Lung (tissue), 17 donors: ENCODE measurements at places on chromosomes 16 and 17. TPM values are rescaled to one million over a fixed set of nuclear protein-coding genes. Genes with fewer than 3 reads are reported as not detected.

- no peaks in the 10 kb centered on the region for H3K27me3 ChIP-seq
- DNase-seq = no peak
- H3K36me3 ChIP-seq = no peaks in the 10 kb centered on the region
- no peak overlapping the region for H3K4me3 ChIP-seq
Observed at GRCh38 chr16:27448532-27449433, 46.8 kb downstream of the IL21R start.

GRCh38 chr16:55976815-55977214 is 101.6 kb upstream of the CES5A start:
- H3K27ac ChIP-seq = no peak overlapping the region
- H3K4me1 ChIP-seq = no peaks in the 10 kb centered on the region
- H3K4me3 ChIP-seq = no peak overlapping the region
- H3K27me3 ChIP-seq = no peaks in the 10 kb centered on the region

GRCh38 chr16:89113661-89114060 is 20.0 kb downstream of the ACSF3 start:
- no peak for DNase-seq
- no peaks in the 10 kb centered on the region for H3K27me3 ChIP-seq
- H3K4me1 ChIP-seq = no peaks in the 10 kb centered on the region

DNA sequence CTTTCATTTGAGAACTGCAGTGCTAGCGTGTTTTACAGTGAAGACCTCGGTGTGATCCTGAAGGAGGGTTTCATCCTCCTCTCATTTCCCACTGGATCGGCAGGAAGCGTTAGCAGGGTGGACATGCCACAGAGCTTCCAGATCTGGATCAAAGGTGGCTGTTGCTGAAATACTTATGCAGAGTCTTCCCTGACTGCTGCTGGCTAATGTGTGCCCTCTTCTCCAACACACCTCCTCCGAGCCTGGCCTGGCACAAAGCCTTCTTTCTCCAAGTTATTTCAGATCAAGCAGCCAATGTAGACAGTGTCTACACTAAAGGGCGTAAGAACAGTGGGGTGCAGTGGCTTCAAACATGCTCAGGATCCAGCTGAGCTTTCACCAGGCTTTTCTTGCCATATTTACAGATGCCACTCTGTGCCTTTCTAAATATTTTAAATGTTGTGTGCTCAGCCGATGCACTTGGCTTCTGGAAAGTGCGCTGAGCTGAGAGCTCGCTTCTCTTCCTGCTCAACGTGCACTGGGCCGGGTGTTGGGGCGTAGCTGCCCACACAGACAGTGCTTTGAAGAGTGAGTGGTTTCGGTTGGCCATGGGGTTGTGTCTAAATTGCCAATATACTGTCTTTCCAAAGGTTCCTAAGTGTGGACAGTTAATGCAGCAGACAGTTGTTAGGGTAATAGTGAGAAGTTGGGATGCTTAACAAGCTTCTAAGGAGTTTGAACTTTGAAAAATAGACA is 2.1 kb downstream of the ZNF750 start:
- H3K4me3 ChIP-seq = no peak overlapping the region
- H3K4me1 ChIP-seq = no peaks in the 10 kb centered on the region
- no peaks in the 10 kb centered on the region for H3K27me3 ChIP-seq
- H3K27ac ChIP-seq = no peak overlapping the region
- H3K36me3 ChIP-seq = no peaks in the 10 kb centered on the region

GRCh38 chr16:10968498-10968897 is 24.1 kb downstream of the CLEC16A start:
- peaks cover 3% of the 10 kb centered on the region for H3K36me3 ChIP-seq
- DNase-seq = no peak
- H3K4me3 ChIP-seq = no peak overlapping the region
- H3K27me3 ChIP-seq = no peaks in the 10 kb centered on the region
- peaks cover 39% of the 10 kb centered on the region for H3K4me1 ChIP-seq

TTYH2 gene
- total RNA-seq = 10.6 TPM

PRSS36 gene
- 0.43 TPM for total RNA-seq

SLC4A1 gene
- 40.9 TPM for total RNA-seq

MT1H gene
- total RNA-seq = not detected

RAI1 gene
- 41.6 TPM for total RNA-seq
